ENCODE measurements at places on chromosomes 16 and 17.

GRCh38 chr17:6843241-6843880 lies 11.8 kb upstream of the TEKT1 start:
- no peak for DNase-seq

GRCh38 chr17:48003417-48004151 lies 32.7 kb downstream of the CDK5RAP3 start:
- no peak for DNase-seq

DNA sequence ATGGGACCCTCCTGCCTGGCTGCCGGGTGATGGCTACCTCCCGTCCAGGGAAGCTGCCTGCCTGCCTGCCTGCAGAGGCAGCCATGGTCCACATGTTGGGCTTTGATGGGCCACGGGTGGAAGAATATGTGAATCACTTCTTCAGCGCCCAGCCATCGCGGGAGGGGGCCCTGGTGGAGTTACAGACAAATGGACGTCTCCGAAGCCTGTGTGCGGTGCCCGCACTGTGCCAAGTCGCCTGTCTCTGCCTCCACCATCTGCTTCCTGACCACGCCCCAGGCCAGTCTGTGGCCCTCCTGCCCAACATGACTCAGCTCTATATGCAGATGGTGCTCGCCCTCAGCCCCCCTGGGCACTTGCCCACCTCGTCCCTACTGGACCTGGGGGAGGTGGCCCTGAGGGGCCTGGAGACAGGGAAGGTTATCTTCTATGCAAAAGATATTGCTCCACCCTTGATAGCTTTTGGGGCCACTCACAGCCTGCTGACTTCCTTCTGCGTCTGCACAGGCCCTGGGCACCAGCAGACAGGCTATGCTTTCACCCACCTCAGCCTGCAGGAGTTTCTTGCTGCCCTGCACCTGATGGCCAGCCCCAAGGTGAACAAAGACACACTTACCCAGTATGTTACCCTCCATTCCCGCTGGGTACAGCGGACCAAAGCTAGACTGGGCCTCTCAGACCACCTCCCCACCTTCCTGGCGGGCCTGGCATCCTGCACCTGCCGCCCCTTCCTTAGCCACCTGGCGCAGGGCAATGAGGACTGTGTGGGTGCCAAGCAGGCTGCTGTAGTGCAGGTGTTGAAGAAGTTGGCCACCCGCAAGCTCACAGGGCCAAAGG lies 36.8 kb downstream of the NLRC5 start:
- DNase-seq: no peak

GRCh38 chr17:16919663-16920627 lies 52.0 kb downstream of the TNFRSF13B start:
- DNase-seq: no peak

- DNase-seq: no peak
Measured at GRCh38 chr16:89892055-89892630, 18.8 kb downstream of the TCF25 start.

Measured in activated naive CD4-positive, alpha-beta T cell treated with Interleukin-2 at 50 U/mL for 16 hours (primary cell).